Activated CD4-positive, CD25-positive, alpha-beta regulatory T cell (primary cell): ENCODE measurements at places on chromosomes 3 and 15.

DNA sequence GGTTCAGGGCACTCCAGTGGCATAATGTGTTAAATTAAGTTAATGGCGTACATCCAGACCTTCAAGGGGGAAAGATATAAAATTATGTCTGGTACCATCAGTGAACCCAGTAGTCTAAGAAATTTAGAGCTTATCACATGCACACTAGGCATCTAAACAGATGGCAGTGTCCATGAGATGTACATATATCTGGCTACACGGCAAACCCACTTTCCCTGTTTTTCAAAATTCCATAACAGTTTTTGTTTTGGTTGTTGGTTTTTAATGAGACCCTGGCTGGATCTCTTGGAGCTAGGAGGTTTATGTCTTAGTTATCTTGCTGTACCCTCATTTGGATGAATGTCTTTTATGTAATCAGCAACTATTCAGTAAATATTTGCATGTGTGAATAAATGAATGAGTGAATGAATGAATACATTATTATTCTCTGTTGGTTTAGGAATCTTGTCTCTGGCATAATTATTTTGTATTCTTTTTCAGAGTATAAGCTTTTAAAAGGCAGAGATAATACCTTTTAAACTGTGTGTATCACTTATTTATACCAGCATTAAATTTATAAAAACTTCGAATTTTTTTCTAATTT is 3.1 kb upstream of the UTS2B start:
- DNase-seq = no peak

DNA sequence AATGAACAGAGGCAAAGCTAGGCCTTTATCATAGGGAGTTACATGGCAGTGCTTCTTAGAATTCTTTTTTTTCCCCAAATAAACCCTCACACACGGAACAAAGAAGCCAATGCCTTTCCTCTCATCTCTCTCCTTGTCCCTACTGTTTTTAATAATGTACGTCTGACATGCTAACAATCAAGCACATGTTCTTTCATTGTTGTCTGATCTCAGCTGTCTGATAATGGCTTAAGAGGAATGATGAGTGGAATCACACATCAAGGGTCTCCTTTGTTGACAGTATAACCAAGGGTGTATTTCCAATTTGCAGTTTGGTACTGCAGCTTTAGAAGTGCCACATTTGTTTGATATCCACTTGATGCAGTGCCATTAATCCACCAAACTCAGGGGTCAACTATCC is 34.8 kb upstream of the EPHA3 start:
- DNase-seq = no peak

- DNase-seq = no peak
Observed at GRCh38 chr3:18657858-18658820, 233.0 kb upstream of the SATB1 start.

DNA sequence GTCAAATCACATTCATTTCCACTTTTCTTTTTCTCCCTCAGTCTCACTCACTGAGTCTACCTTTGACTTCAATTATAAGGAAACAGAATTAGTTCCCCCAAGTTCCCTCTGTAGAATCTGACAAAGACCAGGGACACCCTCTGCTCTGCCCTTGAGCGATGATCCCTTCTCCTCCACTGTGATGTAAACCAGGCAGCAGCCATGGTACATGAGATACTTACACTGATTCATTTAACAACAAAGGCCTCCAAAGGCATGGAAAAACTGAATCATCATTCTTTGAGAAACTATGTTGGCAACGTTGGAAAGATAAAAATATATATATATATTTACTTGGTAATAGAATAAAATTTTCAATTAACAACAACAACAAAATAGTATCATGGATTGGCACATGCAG is 84.1 kb downstream of the P3H2 start:
- no peak for DNase-seq

DNA sequence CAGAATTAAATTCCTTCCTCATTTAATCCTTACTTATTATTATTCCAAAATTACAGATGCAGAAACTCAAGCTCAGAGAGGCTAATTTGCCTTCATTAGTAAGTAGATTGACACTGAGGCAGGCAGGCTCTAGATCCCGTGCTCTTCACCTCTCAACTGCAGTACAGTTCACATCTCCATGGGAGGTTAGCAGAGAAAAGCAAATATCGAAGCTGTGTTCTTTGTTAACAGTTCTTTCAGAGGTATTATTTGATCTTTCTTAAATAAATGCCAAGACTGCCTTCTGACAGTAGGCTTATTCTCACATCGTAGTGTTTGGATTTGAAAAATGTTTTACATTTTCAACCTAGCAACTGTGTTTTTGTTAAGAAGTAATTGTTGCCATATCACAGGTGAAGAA is 15.9 kb upstream of the FAH start:
- DNase-seq = no peak

GRCh38 chr15:55334371-55334770 is 15.3 kb downstream of the PIGB start:
- no peak for DNase-seq

GRCh38 chr3:155852341-155852740 is 1.9 kb downstream of the SLC33A1 start:
- no peak for DNase-seq

DNA sequence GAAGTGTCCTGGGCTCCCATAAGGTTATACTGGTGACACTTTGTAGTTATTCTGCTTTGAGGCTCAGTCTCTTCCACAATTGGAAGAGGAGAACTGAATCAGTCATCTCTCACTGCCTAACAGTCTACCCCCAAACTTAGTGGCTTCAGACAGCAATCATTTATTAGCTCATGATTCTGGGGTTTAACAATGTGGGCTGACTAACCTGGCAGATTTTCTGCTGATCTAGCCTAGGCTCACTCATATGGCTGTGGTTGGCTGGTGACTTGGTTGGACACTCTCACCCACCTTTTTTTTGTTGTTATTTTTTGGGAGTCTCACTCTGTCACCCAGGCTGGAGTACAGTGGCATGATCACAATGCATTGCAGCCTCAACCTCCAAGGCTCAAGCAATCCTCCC is 7.1 kb downstream of the GPD1L start:
- no peak for DNase-seq
